ENCODE measurements at places on chromosomes 16 and 17.

GRCh38 chr17:77690271-77691161 lies 268.0 kb upstream of the TNRC6C start:
- peaks cover 6% of the 10 kb centered on the region for H3K27me3 ChIP-seq
- H3K27ac ChIP-seq: no peak overlapping the region
- peak; percentile 41 for DNase-seq
- H3K36me3 ChIP-seq: no peaks in the 10 kb centered on the region

DNA sequence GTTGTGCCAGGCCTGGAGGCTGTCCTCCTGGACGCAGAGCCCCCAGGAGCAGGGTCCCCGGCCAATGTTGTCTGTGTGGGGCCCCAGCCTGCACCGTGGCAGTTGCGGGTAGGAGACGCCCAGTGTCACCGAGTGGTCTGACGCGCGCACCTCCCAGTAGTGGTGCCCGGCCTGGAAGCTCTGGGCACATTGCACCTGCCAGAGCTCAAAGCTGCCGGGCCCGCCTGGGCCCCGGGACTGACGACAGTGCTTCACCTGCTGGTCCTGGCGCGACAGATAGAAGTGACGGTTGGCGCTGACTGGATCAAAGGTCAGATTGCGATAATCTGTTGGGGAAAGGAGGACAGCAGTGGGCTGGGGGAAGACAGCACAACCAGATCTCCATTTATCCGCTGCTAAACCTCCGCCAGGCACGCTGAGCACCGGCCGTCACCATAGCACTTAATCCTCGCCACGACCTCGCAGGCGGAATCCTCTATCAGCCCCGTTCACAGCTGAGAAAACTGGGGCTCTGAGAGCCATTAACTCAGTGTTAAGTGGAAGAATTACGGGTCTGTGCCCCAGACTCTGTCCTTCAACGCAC lies 5.6 kb downstream of the TRIM65 start:
- H3K27me3 ChIP-seq: no peaks in the 10 kb centered on the region
- H3K27ac ChIP-seq: no peak overlapping the region
- DNase-seq: no peak
- no peak overlapping the region for H3K4me3 ChIP-seq
- no peaks in the 10 kb centered on the region for H3K36me3 ChIP-seq
- H3K4me1 ChIP-seq: peaks cover 20% of the 10 kb centered on the region

- peaks cover 23% of the 10 kb centered on the region for H3K27me3 ChIP-seq
- no peak overlapping the region for H3K4me3 ChIP-seq
- no peak for DNase-seq
- H3K27ac ChIP-seq: no peak overlapping the region
- H3K4me1 ChIP-seq: no peaks in the 10 kb centered on the region
Observed at GRCh38 chr17:79674506-79675412, 56.0 kb upstream of the ENPP7 start.

GRCh38 chr17:76702076-76702475 lies 8.7 kb downstream of the MXRA7 start:
- no peak overlapping the region for H3K4me3 ChIP-seq
- no peaks in the 10 kb centered on the region for H3K27me3 ChIP-seq
- no peak overlapping the region for H3K27ac ChIP-seq
- H3K36me3 ChIP-seq: no peaks in the 10 kb centered on the region

GRCh38 chr16:85296859-85297660 lies 184.8 kb upstream of the CIBAR2 start:
- peaks cover 5% of the 10 kb centered on the region for H3K27me3 ChIP-seq
- no peak overlapping the region for H3K4me3 ChIP-seq
- no peaks in the 10 kb centered on the region for H3K36me3 ChIP-seq
- H3K27ac ChIP-seq: no peak overlapping the region
- peak; percentile 66 for DNase-seq

DNA sequence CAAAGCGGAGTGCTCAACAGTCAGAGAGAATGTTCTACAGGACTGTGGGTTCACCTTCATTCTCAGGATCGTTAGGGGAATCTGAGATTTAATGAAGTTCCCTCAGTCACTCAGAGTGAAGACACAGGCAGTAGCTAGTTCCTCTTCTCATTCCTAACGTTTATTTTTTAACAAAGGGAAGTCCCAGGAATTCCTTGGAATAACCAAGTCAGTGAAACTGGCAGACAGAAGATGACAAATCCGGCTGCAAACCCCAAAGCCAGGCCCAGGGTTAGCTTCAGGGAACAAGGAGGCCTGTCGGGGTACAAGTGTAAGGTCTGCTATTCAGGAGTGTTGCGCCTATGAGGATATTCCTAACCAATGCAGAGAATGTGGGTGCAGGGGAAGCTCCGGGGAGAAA lies 42.0 kb downstream of the COTL1 start:
- H3K4me3 ChIP-seq: no peak overlapping the region
- DNase-seq: no peak
- H3K27ac ChIP-seq: peak overlapping the region; percentile 70
- peaks cover 30% of the 10 kb centered on the region for H3K36me3 ChIP-seq
- peaks cover 42% of the 10 kb centered on the region for H3K4me1 ChIP-seq

DNA sequence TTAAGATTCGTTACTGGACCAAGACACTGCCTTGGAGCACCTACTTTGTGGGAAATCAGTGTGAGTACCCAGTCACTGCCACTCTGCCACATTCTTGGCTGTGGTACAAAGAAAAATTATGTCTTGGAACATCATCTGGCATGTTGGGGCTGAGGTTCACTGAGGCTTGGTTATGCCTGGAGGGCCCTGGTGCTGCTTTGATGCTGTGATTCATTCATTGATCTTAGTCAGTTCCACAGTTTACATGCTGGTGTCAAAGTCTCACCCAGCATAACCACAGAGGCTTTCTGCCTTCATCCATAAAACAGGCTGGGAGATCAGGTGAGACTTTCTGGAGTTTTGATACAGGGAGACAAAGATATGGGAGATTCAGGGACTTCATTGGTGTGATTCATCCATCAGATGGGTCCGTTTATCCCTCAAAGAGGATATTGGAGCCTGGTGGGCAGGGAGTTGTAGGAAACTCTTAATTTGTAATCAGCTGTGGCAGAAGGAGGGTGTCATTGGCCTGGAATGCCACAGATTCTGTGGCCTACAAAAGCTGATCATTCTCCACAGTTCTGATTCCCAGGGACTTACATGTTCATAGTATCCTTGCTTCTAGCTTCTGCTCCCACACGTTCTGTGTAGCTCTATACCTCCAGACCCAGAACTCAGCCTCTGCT lies 322.5 kb downstream of the PMP22 start:
- H3K27me3 ChIP-seq: peaks cover 13% of the 10 kb centered on the region
- H3K4me3 ChIP-seq: no peak overlapping the region
- no peaks in the 10 kb centered on the region for H3K4me1 ChIP-seq
- DNase-seq: no peak
- H3K27ac ChIP-seq: no peak overlapping the region
- H3K36me3 ChIP-seq: no peaks in the 10 kb centered on the region

- H3K27me3 ChIP-seq: no peaks in the 10 kb centered on the region
- peaks cover 4% of the 10 kb centered on the region for H3K4me1 ChIP-seq
- peaks cover 48% of the 10 kb centered on the region for H3K36me3 ChIP-seq
- DNase-seq: no peak
Observed at GRCh38 chr16:47342055-47342454, 118.8 kb downstream of the ITFG1 start.

- H3K4me1 ChIP-seq: peaks cover 11% of the 10 kb centered on the region
- no peaks in the 10 kb centered on the region for H3K27me3 ChIP-seq
- H3K36me3 ChIP-seq: peaks cover 13% of the 10 kb centered on the region
Observed at GRCh38 chr16:31087971-31088370, 772 bp downstream of the PRSS53 start.
